ENCODE measurements at places on chromosomes 2 and 18.

GRCh38 chr18:75304678-75305557, 94.3 kb downstream of the TSHZ1 start:
- DNase-seq, result no peak

DNA sequence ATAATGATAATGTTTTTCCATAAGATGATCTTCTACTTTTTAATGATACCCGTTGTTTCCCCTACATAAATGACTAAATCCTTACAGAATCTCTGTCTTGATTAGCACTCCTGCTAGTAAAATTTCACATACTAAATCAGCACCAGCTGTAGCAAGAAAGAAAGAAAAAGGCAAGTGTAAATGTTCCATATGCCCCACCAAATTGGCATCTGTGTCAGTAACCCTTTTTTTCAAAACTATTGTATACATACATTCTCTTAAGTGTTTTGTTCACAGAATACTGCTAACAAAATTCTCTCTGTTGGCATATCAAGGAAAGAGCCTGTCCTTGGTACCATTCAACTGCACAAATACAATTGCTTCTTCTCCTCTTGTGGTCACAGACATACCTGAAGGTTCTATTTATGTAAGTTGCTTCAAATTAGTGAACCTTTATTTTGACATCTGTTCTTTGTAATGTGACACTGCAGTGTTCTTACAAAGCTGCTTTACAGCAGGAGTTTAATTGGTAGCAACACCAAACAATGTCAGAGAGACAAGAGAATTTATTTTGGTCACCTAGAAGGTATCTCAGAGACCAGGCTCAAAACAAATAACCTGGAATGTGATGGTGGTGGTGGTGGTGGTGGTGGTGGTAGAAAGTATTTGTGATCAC, 641.9 kb downstream of the ZEB2 start:
- DNase-seq, result no peak

GRCh38 chr18:79410171-79410641, 14.5 kb downstream of the NFATC1 start:
- DNase-seq, result no peak

DNA sequence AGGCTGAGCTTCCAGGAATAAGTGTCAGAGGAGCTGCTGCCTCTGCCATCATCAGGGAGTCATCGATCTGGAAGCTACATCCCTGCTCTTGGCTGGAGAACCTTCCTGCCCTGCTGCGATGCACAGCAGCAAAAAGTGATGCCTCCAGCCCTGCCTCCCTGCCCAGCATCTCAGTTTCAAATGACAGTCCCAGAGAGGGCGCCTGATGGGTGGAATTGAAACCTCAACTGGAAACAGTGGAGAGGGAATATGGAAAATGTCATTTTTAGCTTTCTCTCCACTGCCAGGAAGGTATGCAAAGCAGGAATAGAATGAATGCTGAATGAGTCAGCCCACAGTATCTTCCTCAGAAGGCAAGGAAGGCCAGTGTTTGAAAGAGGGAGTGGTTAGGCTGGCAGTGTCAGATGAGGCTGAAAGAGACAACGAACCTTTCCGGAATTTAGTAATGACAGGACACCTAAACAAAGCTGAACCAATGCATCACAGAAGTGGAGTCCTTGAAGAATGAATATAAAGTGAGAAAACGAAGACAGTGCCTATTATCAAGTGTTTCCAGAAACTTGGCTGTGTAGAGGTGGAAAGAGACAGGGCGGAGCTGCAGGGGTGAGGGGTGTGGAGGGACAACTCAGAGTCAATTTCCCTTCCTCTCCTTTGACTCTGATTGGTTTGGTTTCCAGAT, 153.9 kb upstream of the NDUFV2 start:
- DNase-seq, result no peak

GRCh38 chr2:43049836-43050801, 176.3 kb downstream of the ZFP36L2 start:
- DNase-seq, result no peak

DNA sequence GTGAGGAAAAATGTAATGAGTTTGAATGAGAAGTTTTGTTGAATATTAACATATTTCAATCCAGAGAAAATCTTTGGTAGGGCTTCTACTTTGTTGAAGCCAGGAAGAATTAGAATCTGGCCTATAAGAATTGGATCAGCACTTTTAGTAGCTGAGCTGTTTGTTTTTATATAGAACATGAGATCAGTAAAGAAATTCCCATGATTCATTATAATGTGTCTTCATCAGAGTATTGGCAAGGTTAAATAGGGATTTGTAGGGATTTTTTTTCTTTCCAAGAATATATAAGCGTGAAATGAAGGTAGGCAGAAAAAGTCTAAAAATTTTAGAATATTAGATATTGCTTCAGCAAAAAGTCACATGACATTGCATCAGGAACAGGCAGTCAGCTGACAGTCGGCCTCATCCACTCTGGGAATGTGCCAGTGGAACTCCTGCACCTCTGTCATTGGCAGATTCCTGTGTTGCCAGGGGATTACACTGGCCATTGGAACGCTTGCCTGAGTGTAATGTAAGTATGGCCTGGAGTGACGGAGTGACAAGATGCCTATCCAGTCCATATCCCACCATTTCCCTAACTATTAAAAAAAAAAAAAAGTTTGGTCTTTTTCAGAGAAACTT, 60.6 kb downstream of the SERTAD2 start:
- no peak for DNase-seq

DNA sequence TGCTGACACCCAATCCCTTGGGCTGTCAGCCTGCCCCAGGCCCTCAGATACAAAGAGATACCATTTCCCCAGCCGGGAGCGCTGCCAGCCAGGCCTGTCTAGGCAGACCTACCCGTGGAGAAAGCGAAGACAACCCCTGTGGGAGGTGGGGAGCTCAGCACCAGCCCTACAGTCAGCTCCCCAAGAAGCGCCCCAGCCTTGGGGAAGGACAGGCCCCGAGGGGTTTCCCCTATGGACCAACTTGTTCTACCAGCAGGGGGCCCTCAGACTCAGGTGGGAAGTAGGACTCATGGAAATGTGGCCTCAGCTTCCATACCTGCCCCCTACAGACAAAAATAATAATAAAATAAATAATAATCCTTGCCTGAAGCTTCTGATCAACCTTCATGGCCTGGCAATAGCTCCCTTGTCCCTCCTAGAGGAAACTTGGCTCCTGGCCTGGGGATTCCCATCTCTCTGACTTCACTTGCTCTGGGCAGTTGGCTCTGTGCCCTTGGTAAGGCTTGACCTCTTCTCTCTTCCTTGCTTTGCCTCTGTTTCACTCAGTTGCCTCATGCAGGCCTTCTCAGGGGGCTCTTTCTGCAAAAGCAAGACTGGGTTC, 7.0 kb downstream of the SLC35F6 start:
- DNase-seq, result no peak

DNA sequence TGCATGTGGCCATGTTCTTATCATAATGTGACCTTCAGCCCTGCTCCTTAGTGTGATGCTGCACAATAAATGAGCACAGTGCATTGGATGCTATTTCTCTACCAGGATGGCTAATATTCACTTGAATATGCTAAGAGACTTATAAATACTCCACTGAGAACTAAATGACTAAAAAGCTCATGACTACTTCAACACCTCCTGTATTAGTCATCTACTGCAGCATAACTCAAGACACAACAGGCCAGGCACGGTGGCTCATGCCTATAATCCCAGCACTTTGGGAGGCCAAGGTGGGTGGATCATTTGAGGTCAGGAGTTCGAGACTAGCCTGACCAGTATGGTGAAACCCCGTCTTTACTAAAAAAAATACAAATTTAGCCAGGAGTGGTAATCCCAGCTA, 213.4 kb downstream of the RND3 start:
- DNase-seq, result no peak

DNA sequence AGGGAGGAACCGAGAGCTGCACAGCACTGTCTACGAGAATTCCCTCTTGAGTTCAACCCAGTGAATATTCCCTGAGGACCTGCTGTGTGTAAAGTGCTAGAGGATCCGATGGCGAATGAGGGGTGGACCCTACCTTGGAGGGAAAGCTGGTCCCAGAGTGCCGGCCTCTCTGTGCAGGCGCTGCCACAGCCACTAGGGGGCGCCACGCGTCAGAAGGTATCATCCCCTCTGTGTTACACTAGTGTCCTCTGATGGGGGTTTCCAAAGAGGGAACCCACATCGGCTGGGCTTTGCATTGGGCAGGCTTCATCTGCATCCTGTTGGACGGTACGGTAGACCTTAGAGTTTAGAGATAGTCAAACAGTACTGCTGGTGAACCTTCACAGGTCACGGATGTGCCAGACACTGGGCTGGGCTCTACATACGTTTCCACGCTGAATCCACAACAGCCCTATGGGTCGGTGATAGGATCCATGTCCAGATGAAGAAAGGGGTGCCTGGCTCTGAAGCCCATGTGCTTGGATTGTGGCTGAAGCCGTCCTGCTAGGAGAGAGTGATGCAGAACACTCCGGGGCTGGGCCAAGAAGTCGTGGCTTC, 39.0 kb downstream of the COA5 start:
- DNase-seq, result peak; percentile 36

DNA sequence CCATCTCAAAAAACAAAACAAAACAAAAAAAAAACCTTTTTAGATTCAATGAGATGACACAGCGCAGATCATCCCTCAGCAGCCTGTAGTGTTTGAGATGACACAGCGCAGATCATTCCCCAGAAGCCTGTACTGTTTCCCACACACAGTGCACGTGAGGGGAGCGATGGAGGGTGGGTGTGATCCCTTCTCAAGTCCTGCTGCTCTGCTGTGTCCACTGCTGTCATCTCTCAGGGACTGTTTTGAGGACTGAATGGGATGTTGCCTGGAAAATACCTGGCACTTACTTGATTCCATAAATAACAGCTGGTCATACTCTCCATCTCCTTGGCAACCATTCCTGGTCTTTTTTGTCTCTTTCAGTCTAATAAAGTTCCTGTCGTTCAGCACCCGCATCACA, 25.7 kb downstream of the TGOLN2 start:
- DNase-seq, result no peak

- no peak for DNase-seq
Measured at GRCh38 chr2:44053456-44053855, 57.7 kb upstream of the LRPPRC start.

DNA sequence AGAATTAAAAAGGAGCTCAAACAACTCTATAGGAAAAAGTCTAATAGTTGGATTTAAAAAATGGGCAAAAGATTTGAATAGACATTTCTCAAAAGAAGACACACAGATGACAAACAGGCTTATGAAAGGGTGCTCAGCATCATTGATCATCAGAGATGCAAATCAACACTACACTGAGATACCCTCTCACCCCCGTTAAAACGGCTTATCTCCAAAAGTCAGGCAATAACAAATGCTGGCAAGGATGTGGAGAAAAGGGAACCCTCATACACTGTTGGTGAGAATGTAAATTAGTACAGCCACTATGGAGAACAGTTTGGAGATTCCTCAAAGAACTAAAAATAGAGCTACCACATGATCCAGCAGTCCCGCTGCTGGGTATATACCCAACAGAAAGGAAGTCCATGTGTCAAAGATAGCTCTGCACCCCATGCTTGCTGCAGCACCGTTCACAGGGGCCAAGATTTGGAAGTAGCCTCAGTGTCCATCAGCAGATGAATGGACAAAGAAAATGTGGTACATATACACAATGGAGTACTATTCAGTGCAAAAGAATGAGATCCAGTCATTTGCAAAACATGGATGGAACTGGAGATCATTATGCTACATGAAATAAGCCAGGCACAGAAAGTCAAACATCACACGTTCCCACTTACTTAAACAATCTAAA, 46.7 kb upstream of the B3GNT7 start:
- DNase-seq, result no peak

- no peak for DNase-seq
Measured at GRCh38 chr2:190746971-190747761, 98.3 kb downstream of the NAB1 start.

Data from stimulated activated CD4-positive, alpha-beta T cell treated with anti-CD3 and anti-CD28 coated beads, Interleukin-1b, Interleukin-23, amount 100 ng/mL, for 1 hour (primary cell).